ENCODE measurements at places on chromosomes 12 and 14.

DNA sequence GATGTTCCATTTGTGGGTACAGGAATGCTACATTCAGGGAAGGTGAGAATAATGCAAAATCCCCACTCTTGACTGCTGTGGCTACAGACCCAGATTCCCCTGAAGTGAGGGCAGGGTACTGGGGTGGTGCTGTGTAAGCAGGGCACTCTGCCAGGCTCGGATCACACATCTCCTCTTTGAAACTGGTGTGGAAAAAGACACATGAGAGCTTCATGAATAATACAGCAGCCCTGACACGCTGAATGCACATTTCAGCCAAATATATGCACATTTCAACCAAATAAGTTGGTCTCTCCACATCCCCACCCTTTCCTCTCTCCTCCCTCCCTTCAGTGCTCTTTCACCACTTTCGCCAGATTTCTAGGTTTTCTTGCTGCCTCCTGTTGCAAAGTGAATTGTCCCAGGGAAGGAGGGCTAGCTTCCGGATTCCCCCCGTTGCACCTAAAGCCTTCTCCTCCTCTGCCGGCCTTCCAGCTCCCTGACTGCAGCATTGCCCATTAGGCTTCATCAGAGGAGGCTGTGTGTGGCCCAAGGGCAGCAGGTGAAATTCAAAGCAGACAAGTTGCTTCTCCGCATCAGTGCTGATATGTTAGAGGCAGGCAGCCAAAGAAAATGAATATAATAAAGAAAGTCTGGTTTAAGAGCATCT, 118.2 kb upstream of the TMCC3 start:
- no peak for DNase-seq

DNA sequence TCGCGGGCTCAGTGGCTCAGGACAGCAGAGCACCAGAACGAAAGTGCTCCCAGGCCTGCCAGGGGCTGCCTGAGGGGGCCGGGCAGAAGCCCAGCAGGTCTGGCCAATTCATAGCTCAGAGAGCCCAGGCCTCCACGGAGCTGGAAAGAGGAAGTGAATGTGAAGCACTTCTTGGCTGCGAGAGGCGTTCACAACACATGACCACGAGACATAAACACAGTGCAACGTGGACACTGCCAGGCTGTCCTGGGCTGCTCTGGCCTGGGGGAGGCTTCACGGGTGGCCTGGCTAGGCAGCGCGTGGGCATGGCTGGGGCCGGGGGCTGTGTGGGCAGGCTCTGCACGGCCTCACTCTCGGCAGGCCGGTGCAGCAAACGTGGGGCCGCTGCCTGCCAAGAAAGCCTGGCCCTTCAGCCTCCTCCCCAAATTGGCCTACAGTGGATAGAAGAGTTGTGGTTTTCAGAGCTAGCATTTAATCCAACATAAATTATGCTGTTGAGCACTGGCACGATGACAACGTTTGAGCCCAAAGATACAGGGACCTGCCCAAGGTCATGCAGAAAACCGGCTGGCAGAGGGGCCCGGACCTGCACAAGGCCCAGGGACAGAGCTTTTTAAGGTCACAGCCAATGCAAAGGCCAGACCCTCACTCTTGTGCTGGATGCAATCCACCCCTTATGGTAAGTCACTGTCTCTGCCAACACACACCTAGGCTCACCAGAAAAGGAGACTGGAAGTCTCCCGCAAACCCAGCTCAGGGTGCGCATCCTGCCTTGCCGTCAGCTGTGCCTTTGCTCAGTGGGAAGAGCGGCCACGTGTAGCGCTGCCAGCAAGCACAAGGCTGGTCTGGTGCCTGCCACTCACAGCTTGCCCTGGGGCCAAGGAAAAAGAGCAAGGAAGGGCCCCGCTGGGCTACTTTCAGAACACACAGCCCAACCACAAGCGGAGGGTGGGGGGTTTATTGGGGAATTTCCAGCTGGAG, 8.6 kb downstream of the SLC25A29 start:
- no peak for DNase-seq

- no peak for DNase-seq
These were observed 52.5 kb upstream of the VASH1 start for GRCh38 chr14:76708771-76709170.

DNA sequence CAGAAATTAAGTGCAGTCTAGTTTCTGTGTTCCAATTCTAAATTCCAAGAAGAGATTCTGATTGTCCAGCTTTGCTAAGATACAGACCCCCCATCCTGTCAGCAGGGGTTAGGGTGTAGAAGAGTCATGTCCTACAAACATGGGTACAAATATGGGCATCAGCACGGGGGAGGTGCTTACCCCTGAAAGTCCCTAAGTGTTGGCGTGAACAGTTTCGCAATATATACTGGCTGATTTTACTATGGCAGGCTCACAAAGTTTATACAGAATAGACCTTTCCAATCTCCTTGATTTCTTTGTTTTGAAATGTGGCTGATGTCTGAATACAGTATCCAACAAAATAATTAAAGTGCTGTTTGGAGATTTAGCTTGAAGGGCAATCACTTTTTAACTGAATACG, 71.6 kb upstream of the PPM1H start:
- DNase-seq = no peak

GRCh38 chr12:2634471-2634870, 160.3 kb upstream of the FKBP4 start:
- no peak for DNase-seq

DNA sequence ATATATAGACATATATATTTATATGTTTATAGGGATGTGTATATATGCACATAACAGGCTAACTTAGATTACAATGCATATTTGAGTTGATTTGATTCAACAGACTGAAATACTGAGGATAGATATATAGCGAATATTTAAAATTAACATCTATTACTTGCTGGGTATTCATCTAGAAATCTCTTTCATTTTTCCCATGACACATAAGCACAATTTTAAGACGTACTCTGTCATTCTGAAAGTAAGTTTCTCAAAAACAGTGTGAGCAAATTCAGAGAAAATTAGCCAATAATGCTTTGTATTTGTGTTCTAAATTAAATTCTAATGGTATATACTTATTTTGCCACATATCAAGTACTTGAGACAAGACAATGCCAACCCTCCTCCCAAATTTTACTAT, 907.5 kb upstream of the MDGA2 start:
- DNase-seq = no peak

GRCh38 chr12:93624595-93625294, 52.3 kb downstream of the SOCS2 start:
- peak; percentile 93 for DNase-seq

DNA sequence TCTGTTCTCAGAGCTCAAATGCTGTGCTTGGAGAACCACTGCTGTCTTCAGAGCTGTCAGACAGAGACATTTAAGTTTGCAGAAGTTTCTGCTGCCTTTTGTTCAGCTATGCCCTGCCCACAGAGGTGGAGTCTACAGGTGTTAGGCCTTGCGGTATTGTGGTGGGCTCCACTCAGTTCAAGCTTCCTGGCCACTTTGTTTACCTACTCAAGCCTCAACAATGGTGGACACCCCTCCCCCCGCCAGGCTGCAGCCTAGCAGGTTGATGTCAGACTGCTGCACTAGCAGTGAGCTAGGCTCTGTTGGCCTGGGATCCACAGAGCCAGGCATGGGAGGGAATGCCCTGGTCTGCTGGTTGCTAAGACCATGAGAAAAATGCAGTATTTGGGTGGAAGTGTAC, 323.8 kb downstream of the BCAT1 start:
- DNase-seq = no peak

All from HFF-Myc (cell line).